ENCODE measurements at places on chromosomes 2 and 18.

- DNase-seq = peak; percentile 25
Observed at GRCh38 chr18:58682429-58683069, 11.3 kb downstream of the MALT1 start.

DNA sequence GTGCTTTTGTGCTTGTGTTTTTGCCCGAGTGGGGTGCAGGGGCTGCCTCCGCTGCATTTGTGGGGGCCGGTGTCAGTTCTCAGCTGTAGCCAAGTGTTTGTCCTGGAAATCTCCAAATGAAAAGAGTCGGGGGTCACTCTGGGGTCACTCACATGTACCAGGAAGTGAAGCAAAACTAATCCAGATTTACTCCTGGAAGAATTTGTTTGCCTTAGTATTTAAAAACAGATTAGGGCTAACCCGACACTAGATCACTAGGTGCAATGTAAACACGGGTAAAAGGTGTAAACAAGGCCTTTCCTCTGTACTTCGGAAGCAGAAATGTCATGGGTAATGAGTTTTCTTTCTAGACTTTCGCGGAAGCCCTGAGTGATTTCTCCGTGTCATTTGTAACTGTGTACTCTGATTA, 50.3 kb downstream of the GBX2 start:
- DNase-seq = no peak

DNA sequence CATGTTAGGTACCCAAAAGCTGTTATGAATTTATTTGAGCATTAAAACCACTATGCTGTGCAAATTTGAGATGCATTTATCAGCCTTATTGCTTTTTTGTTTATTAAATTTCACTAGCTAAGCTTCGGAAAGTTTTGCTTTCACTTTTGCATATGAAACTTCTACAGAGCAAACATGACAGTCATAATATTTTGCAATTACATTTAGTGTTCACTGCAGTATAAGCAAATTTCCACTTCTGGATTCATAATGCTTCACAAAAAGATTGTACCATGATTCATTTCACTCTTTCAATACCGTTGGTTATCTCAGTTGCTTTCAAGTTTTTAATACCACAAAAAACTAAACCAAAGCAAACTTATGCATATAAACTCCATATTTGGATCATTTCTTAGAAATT, 228.7 kb upstream of the SLC8A1 start:
- no peak for DNase-seq

- DNase-seq = no peak
Observed at GRCh38 chr18:58515175-58515775, 113.6 kb downstream of the ALPK2 start.

DNA sequence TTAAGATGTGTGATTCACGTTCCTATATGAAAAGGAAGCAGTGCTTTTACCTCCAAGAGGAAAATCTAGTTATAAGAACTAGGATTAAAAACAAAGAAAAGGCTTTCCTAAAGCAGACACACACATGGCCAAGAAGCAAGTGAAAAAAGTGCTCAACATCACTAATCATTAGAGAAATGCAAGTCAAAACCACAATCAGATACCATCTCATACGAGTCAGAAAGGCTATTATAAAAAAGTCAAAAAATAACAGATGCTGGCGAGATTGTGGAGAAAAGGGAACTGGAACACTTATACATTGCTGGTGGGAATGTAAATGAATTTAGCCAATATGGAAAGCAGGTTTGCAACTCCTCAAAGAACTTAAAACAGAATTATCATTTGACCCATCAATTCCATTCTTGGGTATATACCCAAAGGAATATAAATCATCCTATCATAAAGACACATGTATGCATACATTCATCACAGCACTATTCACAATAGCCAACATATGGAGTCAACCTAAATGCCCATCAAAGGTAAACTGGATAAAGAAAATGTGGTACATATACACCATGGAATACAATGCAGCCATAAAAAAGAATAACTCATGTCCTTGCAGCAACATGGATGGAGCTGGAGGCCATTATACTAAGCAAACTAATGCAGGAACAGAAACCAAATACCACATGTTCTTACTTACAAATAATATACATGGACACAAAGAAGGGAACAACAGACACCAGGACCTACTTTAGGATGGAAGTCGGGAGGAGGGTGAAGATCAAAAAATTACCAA, 285.3 kb downstream of the RAD51AP2 start:
- no peak for DNase-seq
